ENCODE measurements at places on chromosomes 1 and 21.

DNA sequence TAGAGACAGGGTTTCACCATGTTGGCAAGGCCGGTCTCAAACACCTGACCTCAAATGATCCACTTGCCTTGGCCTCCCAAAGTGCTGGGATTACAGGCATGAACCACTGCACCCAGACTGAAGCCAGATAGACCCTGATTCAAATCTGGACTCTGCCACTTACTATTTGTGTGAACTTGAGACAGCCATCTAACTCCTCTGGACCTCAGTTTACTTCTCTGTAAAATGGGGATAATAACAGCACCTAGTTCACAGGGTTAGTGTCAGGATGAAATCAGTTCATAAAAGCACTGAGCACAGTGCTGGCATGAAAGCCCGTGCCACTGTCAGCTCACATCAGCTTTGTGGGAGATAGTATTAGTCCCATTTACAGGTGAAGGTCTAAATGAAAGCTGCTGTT lies 28.5 kb downstream of the RAB3B start:
- no peak for DNase-seq

DNA sequence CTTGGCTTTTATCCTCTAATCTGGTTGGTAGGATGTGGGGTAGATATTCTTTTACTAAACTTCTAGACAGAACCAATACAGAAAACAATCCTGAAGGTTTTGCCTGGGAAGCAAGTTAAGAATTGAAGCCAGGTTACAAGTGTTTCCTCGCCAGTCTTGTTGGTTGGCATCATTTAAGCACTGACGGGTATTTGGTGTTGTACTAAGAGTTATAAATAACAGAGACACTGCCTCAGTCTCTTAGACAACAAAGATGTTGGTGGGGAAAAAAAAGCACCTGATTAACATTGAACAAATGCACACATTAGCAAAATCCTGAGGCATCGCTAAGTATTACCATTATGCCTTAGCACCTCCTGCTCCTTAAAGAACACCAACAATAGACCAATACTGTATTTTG lies 272.2 kb downstream of the BRINP2 start:
- no peak for DNase-seq

- DNase-seq = no peak
These were observed 89.9 kb downstream of the RASAL2 start for GRCh38 chr1:178183796-178184195.

- no peak for DNase-seq
These were observed 18.1 kb downstream of the PDC start for GRCh38 chr1:186442651-186443375.

- DNase-seq = no peak
These were observed 89.3 kb downstream of the PLD5 start for GRCh38 chr1:242435200-242435599.

DNA sequence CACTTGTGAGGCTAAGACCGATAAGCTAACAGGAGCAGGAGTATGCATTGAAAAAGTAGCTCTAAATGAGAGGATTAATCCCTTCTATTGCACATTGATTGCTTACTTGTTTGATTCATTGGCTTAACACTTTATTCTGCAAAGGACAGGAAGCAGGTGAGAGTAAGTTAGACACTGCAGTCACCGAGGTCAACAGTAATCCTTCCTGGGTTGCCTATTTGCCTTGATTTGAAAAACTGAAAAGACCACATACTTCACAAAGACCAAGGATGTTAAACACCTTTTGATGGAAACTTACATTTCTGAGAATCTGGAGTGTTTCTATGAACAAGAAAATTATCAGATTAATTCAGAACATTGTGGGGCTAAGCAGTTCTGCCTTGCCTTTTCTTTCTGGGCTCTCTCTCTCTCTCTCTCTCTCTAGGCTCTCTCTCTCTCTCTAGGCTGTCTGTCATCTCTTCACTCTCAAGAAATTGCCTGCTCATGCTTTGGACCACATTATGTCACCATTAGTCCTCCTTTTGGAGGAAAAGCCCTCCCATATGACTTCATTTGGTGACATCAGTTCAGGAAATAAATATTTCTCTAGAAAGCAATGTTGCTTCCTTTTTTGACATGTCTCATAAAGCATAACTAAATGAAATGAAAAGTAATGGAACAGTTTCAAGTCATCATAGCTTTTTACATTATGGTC lies 103.8 kb downstream of the TNFSF18 start:
- no peak for DNase-seq

- DNase-seq = no peak
These were observed 314.0 kb downstream of the LMO4 start for GRCh38 chr1:87642581-87643221.

GRCh38 chr1:227893949-227894721 lies 53.6 kb downstream of the WNT9A start:
- DNase-seq = no peak

DNA sequence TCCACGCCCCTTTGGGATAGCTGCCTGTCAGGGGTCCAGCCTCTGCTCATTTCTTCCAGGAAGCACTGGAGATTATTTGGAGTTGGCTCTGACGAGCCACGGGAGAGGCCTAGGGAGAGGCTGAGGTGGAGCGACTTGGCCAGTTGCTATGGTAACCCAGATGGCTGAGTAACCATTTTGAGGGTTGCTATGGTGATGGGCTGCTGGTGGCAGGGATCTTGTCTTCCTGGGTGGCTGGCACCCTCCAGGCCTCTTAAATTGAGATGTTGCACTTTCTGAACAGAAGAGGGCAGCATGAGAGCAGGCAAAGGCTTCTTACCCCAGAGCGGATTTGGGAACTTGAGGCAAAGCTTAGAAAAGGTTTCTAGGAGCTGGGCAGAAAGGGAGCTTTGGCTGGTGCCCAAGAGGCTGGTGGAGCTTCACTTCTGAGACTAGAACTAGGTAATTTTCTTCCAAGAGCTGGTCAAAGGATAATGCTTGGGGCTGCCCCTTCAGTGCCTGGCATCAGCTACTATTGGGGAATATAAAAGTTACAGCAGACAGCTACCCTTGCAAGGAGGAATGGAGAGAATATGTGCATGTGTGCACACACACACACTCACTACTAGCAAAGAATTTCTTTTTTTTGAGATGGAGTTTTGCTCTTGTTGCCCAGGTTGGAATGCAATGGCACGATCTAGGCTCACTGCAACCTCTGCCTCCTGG lies 72.5 kb downstream of the NDUFS5 start:
- peak; percentile 80 for DNase-seq

DNA sequence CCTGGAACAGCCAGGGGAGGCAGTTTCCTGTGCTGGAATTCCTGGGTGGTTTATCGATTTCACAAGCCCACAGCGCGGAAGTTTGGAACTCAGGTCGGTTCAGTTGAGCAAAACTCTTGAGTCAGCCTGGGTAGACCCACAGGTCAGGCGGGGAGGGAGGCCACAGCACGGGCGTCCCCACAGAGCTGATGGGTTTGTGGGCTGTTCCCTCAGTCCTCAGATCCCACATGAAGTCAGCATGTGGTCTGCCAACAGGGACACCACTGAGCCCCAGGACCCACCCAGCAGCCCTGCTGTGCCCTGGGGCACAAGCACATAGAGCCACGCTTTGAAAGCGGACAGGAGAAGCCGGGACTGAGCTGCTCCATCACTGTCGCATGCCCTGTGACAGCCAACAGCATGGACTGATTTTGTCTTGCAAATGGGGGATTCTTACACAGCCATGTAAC lies 17.4 kb downstream of the BMP8A start:
- no peak for DNase-seq

DNA sequence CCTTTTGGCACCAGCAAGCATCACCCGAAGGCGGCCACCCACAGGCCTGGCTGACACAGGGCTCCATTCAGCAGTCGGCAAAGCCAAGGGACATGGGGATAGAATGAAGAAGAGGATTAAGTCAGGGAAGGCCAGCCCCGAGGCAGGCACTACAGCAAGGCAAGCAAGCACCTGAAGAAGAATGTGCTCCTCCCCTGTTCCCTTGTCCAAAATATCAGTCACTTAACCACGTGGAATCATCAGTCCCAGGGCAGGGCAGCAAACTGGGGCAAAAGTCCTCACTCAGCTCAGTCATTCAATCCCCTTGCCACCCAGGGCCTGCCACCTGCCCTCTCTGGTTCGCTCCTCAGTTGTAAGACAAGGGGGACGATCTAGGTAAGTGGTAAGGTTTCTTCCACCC lies 9.3 kb downstream of the KANK4 start:
- DNase-seq = no peak

GRCh38 chr1:109025694-109026093 lies 16.2 kb downstream of the WDR47 start:
- no peak for DNase-seq

DNA sequence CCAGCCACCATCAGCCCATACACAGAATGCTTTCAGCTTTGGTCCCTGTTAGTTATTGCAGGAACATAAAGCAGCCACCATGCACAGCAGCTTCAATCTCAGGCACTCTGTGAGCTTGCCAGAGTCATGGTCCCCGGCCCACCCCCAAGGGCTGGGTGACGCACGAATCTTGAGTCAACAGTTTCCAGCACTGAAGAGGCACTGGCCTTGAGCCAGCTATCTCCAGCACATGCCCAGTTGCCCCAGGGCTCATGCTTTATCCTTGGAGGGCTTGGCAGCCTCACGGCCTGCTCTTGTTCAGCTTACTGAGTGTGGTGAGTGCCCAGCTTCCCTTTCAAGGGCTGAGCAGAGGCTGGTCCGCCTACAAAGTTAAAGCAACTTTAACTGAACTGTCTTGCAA lies 200.7 kb upstream of the RAB4A start:
- no peak for DNase-seq

- DNase-seq = no peak
These were observed 3.0 kb upstream of the BATF3 start for GRCh38 chr1:212702672-212703071.

DNA sequence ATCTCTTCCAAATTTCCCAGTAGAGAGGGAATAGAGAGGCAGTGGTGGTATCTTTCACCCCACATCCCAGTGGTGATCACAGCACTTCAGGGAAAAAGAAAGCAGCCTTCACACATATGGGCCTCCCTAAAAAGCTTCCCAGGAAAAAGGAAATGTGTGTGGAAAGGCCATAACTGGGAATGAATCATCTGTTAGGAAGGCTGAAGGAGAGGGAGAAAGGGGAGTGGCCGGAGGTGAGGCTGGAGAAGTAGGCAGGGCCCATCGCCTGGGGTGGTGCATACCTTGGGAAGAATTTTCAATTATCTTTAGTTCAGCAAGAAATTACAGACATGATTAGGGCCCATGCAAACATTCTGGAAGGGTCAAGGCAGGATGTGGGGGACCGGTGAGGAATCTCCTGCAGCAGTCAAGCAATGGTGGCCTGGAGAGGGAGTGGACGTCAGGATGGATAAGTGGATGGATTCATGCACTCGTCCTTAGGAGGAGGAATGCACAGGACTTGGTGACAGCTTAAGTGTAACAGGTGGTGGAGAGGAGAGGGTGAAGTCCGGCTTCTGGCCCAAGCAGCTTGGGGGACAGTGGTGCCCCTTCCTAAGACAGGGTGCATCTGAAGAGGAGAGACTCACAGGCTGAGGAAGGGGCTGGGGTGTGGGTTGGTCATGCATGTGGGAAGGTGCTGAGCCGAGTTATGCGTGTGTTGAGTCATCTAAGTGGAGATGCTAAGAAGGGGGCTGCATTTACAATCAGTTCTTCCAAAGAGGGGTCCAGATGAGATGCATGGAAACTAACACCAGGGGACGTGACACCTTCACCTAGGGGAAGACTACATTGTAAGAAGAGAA lies 17.9 kb downstream of the HIVEP3 start:
- DNase-seq = no peak

DNA sequence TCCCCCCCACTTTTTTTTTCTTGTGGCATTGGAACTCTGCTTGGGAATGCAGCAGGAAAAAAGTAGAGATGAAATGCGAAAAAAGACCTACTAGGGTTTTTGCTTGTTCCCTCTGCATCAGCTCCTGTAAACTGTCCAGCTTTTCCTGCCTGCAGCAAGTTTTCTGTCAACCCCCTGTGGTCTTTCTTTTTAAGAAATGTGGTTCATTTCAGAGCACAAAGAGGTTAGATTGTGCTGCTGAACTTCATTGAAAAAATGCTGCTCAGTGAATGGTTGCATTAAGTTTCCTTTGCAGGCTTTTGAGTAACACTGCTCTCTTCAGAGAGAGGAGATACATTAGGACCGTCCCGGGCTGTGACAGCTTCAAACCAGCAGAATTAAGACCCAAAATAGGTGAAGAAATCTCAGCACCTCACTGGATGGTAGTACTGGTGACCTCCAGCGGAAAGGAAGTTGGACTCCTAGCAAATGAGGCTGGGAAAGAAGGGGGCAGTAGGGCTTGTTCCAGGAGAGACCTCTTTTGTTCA lies 80.7 kb downstream of the NDUFS5 start:
- DNase-seq = no peak

- no peak for DNase-seq
These were observed 20.7 kb downstream of the PHC2 start for GRCh38 chr1:33410091-33410701.

- DNase-seq = no peak
These were observed 2.0 kb upstream of the NHLH2 start for GRCh38 chr1:115842948-115843347.

- DNase-seq = no peak
These were observed 126.4 kb upstream of the ARHGEF16 start for GRCh38 chr1:3327936-3328590.

GRCh38 chr1:234515411-234515810 lies 36.4 kb upstream of the TARBP1 start:
- no peak for DNase-seq

- no peak for DNase-seq
These were observed 120.6 kb downstream of the TNFSF18 start for GRCh38 chr1:172930142-172930541.

- peak; percentile 91 for DNase-seq
These were observed 5.5 kb upstream of the FOXD2 start for GRCh38 chr1:47432071-47433036.

GRCh38 chr1:210262167-210262896 lies 29.7 kb downstream of the SERTAD4 start:
- DNase-seq = peak; percentile 71

- no peak for DNase-seq
These were observed 113.9 kb downstream of the ATG4C start for GRCh38 chr1:62897788-62898187.

- no peak for DNase-seq
These were observed 411.2 kb downstream of the PLPP3 start for GRCh38 chr1:56168176-56168575.

DNA sequence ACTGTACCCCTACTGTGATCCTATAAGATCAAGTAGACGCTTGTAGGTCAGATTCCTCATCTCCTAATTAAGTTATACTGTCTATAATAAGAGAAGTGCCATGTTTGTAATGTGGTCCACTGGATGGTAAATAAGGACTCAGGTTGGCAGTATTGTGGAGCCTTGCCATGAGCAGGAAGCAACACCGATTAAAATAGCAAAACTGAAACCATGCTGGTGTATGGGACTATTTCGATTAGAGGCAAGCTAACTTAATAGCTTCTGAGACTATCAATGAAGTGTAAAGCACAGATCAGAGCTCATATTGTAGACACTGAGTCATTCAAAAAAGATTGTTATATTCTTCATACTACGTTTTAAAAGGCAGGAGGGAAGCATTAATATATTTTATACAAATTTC lies 348.8 kb downstream of the HHAT start:
- no peak for DNase-seq

- DNase-seq = no peak
These were observed 3.5 kb upstream of the LRRC38 start for GRCh38 chr1:13517193-13517812.

GRCh38 chr21:38260426-38260825 lies 3.6 kb downstream of the KCNJ15 start:
- DNase-seq = no peak

GRCh38 chr1:172940174-172940855 lies 110.4 kb downstream of the TNFSF18 start:
- peak; percentile 50 for DNase-seq

- no peak for DNase-seq
These were observed 15.5 kb downstream of the MEAF6 start for GRCh38 chr1:37498872-37499617.

GRCh38 chr1:17893891-17894631 lies 138.9 kb downstream of the ACTL8 start:
- DNase-seq = no peak

GRCh38 chr1:193309936-193310475 lies 123.6 kb upstream of the B3GALT2 start:
- DNase-seq = no peak

Data from kidney (tissue), 22 donors.